Stimulated activated CD4-positive, alpha-beta T cell treated with anti-CD3 and anti-CD28 coated beads, Interleukin-1b, Interleukin-23, amount 100 ng/mL, for 24 hours (primary cell): ENCODE measurements at places on chromosomes 11 and 22.

DNA sequence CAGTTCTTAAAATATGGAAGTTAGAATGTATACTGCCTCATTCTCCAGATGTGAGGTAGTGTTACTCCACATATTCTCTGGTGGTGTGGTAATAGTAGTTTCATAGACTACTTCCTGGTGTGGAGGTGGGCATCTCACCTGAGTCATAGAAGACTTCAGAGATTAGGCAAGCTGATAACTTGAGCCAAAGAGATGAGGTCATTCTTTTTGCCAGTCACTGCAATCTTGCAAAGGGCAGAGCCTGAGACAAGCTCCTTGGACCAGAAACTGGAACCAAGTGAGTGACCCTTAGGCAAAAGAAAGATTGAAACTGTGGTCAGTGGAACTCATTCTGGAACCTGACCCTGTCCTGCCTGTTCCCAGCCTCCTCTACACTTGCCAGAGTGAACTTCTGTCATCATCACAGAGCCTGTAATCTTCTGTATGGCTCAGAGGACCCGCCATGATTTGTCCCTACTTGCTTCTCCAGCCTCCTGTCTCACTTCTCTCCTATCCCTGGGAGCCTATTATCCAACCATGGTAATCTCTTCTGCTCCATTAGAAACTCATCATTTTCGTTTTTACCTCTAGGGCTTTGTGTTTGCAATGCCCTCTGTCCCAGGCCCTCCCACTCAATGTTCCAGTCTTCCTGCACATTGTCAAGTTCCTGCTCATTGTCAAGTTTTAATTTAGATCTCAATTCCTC lies 10.6 kb upstream of the CCDC83 start:
- no peak for DNase-seq

DNA sequence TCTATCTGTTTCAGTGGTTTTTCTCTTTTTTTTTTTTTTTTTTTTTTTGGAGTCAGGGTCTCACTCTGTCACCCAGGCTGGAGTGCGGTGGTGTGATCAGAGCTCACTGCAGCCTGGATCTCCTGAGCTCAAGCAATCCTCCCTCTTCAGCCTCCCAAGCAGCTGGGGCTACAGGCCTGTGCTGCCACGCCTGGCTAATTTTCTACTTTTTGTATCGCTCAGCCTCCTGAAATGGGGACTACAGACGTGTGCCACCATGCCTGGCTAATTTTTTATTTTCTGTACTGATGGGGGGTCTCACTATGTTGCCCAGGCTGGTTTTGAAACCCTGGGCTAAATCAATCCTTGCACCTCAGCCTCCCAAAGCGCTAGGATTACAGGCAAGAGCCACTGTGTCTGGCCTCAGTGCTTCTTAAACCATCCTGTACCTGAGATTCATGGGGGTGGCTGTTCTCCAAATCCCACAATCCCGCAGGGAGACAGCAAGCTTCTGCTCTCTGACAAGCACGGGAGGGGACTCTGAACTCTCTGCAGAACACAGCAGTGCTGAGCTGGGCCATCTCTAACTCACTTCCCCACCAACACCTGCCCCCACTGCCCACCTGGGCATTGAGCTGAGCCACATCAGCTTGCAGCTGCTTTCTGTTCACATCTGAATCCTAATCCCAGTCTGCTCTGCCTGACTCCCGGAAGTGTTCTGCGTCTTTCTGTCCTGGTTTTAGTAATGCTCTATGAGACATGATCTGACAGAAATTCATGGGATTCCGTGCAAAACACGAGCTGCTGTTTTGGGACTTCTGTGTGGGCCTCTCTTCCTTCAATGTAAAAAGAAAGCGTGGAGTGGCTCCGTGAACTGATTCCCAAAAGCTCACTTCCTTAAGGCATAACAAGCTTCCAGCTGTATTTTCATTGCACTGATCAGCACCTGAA lies 400.0 kb downstream of the LARGE1 start:
- DNase-seq = no peak

DNA sequence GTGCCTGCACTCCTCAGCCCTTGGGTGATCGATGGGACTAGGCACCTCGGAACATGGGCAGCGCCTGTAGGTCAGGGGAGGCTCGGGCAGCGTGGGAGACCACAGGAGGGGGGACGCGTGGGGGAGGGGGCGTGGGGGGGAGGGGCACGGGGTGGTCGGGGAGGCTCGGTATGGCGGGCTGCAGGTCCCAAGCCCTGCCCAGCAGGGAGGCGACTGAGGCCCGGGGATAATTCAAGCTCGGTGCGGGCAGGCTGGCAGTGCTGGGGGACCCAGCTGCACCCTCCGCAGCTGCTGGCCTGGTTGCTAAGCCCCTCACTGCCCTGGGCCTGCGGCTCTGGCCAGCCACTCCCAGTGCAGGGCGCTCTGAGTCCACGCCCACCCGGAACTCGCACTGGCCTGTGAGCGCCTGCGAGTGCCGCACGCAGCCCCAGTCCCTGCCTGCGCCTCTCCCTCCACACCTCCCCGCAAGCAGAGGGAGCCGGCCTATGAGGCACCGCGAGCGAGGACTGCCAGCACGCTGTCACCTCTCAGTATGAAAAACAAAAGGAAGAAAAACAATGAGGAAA lies 1698.3 kb upstream of the RAG2 start:
- DNase-seq = no peak

GRCh38 chr11:126115816-126116331 lies 53.2 kb upstream of the CDON start:
- no peak for DNase-seq
